NCI-H1436 treated with DMSO at 0.1 percent for 48 hours (cell line): ENCODE measurements at places on chromosomes 2 and 18.
A peak's percentile ranks its signal among the peaks of the same experiment; 100 is the strongest.

DNA sequence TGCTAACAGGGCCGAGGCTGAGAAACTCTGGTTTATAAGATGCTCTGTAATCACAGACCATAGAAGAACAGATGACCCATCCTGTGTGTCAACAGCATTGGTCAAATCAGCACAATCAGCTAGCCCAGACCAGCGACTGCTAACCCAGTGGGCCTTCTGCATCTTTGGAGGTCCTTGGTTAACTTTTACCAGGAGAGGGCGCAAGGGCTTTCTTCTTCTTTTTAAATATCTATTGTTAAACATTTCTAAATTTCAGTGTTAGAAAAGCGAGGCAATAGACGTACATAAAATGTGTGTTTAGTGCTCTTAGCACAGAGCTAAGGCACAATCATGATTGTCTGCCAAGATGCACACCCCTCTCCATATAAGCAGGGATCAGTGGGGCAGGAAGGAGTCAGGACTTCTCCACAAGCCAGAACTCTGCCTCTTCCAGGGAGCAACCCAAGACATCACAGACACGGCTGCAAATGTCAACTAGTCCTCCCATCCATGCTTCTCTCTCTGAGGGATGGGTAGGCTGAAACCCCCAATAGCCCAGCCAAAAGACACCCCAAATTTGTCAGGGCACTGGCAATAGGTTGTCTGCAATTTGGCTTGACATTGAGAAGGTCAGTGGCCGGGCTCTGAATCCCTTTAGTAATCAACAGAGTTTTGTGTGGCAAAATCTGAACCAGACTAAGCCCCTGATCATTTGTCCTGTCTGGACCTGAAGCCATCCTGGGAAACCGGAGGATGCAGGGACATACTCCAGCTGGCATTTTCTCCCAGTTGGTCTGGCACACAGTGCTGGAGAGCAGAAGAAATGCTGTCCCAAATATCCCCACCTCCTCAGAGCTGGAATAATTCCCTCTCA is 188.2 kb downstream of the BCL2 start:
- DNase-seq: no peak

GRCh38 chr2:28399956-28400355 is 7.3 kb downstream of the FOSL2 start:
- DNase-seq: no peak

DNA sequence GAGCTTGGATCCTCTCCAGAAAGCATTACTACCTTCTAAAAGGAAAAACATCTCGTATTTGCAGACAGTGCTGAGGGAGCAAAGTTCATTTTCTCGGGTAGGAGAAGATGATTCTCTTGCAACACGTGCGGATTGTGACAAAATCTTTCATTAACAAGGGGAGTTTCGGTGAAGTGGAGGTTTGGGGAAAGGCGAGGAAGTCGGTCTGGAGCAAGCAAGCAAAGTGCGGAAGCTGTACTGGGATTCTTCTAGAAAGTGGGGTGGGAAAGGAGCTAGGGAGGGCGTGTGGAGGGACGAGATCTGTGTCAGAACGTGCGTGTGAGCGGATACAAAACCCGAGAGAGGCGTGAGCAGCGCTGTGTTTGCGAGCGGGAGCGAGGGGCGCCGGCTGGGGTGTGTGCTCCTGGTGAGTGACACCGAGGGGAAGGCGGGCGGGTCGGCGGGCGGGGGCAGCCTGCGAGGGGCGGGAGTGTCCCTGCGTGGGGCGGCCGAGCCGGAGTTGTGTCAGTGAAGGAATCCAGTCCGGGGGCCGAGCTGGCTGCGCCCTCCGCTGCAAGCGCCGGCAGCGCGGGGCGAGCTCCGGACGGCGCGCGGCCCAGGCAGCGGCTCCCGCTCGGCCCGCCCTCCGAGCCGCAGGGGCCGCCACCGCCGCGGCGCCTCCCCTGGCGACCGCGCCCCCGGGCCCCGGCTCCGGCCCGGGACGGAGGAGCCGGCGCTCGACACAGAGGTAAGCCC is at the start of gene SPATS2L:
Gene SPATS2L (plus strand): TSS at position 498 of the 735 bp plus-strand sequence. CDS start 82,552 bp downstream, outside the sequence.
- DNase-seq: no peak

DNA sequence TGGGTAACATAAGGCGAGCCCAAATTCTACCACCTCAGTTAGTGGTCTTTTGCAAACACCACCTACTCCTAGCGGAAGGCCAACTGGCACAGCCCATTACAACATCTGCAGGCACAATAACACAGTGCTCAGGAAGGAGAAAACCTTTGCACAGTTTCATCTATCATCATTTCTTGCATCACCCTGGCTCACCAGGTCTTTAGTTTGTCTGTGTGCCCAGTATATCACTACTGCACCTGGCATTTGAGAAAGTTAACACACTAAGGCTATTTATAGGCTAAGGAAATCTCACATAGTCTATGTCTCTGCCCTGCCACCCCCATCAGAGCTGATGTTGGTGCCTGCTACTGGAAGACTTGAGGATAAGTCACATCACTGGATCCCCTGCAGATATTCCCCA is 484.0 kb downstream of the SATB2 start:
- no peak for DNase-seq

- DNase-seq: no peak
These were observed 1029.1 kb upstream of the KLHL29 start for GRCh38 chr2:22355816-22356433.

- no peak for DNase-seq
These were observed 203.4 kb downstream of the NEDD4L start for GRCh38 chr18:58247363-58247834.

DNA sequence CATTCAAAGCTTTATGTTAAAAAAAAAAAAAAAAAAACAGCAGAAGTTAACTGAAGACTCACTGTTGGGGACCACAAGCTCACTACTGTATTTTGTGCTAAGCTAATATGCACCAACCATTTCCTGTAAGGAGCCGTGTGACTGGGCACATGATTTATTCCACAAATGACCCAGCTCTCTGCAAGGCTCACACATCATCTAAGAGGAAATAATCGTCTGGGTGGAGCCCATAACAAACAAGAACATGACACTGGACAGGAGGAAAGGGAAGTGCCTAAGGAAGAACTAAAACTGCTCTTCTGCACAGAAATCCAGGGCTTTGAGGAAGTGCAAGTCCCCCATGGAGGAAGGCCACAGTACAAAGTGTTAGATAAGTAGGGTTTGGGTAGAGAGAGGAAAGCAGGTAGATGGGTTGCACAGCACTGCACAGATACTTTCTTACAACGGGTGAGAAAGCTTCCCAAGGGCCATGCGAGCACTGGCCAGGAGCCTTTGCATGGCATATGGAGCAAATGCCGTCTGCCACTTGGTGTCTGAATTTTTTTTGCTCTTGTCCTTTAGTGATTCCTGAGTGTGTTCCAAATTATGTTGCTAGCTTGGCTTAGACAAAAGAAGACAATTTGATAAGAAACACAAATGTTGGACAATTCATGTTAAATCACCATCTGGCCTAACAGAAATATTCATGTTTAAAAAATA is 24.4 kb downstream of the NFE2L2 start:
- peak; percentile 16 for DNase-seq

DNA sequence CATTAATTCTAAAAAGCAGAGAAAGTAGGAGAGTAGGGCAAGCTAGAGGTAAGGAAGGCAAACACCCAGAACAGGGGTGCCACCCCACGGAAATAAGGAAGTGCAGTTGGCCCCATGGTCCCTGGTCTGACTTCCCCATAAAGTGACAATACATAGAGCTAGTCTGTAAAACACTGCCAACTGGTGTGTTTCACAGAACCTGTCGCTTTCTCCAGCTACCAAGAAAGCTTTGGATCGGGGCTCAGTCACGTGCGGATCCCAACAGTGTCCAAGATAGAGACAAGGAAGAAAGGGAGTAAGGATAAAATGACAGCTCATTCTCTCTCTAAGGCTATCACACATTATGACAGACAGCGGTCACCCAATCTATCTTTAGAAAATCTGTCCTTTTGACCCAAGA is 36.4 kb downstream of the TBC1D8 start:
- DNase-seq: no peak
